ENCODE measurements at places on chromosomes 3 and 15.

DNA sequence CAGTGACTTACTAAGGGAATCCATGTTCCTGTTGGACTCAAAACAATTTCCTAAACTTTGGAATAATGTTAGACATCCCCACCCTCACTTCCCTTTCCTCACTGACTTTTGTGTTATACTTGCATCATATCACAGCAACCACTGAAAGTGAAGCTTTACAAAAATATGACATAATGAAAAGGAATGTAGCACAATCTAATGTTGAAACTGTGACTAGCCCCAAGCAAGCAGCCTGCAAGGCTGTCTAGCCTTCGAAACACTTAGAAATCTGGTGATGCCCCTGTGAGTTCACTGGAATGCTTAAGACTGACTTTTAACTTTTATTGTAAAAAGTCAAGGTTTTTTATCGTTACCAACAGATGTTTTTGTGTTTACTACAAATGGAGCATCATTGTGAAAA, 203.7 kb upstream of the ZNF385D start:
- DNase-seq, result no peak

- DNase-seq, result no peak
These were observed 44.5 kb downstream of the NKIRAS1 start for GRCh38 chr3:23872330-23872729.

DNA sequence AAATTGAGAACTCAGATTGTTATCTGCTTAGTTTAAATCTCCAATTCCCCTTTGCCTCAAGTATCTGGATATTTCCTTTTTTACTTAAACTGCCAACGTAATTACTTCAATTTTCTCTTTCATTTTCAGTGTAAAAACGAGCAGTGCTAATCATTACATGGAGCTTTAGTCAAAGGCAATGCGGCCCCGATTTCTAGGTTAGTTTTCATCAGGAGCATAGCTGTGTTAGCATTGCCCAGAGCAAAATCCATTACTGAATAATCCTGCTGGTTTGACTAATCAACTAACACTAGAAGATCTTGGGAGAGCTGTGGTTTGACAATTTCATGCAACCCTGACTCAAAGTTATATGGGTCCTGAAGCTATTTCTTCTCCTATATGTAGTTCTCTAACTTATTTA, 46.2 kb downstream of the ZPLD1 start:
- DNase-seq, result no peak

- no peak for DNase-seq
These were observed 496.9 kb downstream of the CADM2 start for GRCh38 chr3:85455561-85456200.

All from left cardiac atrium (tissue), 4 donors.